ENCODE measurements at places on chromosomes 1 and 21.
A peak's percentile ranks its signal among the peaks of the same experiment; 100 is the strongest.

DNA sequence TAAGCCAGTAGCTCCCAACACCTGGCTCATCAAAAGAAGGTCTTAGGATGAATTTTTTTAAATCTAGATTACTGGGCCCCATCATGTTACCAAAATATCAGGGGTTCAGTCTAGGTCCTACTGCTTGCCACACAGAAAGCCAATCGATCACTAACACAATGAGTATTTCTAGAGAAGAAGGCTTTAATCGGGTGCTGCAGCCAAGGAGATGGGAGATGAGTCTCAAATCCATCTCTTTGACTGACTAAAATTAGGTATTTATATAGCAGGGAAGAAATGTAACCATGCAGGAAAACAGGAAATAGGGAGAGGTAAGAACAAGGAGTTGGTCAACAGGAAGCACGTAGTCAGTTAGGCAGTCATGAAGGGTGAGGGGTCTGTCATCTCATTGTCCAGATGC lies 288.2 kb downstream of the CEP170 start:
- DNase-seq, result no peak

DNA sequence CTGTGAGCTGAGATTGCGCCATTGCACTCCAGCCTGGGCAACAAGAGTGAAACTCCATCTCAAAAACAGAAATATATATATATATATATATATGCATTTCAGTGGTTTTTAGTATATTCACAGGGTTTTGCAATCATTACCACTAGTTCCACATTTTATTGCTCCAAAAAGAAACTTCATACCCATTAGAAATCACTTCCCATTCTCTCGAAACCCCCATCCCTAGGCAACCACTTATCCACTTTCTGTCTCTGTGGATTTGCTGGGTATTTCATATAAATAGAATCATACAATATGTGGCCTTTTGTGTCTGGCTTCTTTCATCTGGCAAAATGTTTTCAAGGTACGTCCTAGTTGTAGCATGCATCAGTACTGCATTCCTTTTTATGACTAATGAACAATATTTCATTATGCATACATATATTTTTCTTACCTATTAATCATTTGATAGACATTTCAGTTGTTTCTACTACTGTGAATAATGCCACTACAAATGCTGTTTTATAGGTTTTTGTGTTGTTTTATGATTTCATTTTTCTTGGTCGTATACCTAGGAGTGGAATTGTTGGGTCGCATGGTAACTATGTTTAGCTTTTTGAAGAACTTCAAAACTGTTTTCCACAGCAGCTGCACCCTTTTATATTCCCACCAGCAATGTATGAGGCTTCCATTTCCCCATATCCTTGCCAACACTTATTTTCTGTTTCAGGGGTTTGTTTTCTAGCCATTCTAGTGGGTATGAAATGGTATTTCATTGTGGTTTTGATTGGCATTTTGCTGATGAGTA lies 95.9 kb downstream of the PHTF1 start:
- no peak for DNase-seq

DNA sequence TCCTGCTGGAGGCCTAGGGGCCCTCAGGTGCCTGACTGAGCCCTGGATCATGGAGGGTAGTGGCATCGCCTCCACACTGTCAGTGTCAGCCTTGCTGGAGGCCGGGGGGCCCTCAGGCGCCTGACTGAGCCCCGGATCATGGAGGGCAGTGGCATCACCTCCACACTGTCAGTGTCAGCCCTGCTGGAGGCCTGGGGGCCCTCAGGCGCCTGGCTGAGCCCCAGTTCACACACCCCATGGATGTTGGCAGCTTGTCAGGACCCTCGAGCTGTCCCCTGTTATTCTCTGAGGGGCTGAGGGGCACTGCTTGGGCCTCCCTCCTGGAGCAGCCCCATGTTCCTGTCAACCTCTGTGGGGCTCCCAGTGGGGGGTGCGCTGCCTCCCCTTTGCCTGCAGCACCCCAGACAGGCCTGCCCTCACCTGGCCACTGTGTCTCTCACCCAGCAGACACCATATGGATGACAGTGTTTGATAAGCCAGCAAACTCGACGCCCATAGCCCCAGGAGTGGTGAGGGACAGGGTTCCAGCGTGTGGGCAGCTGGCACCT lies 197.6 kb downstream of the LIPI start:
- DNase-seq, result no peak

GRCh38 chr1:203567596-203567995 lies 59.0 kb upstream of the ATP2B4 start:
- no peak for DNase-seq

- no peak for DNase-seq
These were observed 1.5 kb downstream of the SNX27 start for GRCh38 chr1:151613282-151613780.

- DNase-seq, result no peak
These were observed 125.9 kb downstream of the HFM1 start for GRCh38 chr1:91278754-91279153.

DNA sequence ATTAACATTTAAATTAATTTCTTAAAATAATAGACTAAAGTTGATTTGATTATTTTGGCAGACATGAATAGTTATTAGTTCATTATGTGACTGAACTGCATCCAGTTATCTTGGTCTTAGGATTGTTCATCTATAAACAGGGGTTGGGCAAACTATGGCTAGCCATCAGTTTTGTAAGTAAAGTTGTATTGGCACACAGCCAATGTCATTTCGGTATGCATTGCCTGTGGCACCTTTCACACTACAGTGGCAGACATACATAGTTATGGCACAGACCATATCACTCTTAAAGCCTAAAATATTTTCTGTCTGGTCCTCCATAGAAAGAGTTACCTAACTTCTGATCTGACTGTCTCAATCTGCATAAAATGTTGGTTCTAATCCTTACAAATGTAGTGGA lies 27.2 kb downstream of the ADGRL2 start:
- no peak for DNase-seq

DNA sequence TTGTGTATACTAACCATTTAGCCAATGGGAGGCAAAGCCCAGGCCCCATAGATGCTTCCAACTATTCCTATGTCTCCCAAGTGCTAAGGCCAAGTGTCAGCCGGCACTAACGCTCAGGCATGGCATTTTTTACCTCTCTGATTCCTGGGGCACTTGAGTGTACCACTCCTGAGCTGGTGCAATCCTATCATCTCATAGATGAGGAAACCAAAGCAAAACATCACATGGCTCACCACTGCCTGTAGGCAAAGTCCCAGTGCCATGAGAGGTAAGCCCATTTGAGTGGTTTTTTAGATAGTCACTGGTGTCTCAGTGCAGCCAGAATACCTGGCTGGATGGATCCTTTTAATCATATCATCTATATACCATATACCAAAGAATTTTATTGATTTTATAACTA lies 8.0 kb upstream of the CCN1 start:
- no peak for DNase-seq

GRCh38 chr1:172940174-172940855 lies 110.4 kb downstream of the TNFSF18 start:
- DNase-seq, result no peak

- DNase-seq, result no peak
These were observed 11.6 kb downstream of the AHDC1 start for GRCh38 chr1:27592232-27592930.

GRCh38 chr1:184385865-184386311 lies 941 bp upstream of the C1orf21 start:
- no peak for DNase-seq

- DNase-seq, result no peak
These were observed 34.5 kb upstream of the USP25 start for GRCh38 chr21:15695241-15695640.

DNA sequence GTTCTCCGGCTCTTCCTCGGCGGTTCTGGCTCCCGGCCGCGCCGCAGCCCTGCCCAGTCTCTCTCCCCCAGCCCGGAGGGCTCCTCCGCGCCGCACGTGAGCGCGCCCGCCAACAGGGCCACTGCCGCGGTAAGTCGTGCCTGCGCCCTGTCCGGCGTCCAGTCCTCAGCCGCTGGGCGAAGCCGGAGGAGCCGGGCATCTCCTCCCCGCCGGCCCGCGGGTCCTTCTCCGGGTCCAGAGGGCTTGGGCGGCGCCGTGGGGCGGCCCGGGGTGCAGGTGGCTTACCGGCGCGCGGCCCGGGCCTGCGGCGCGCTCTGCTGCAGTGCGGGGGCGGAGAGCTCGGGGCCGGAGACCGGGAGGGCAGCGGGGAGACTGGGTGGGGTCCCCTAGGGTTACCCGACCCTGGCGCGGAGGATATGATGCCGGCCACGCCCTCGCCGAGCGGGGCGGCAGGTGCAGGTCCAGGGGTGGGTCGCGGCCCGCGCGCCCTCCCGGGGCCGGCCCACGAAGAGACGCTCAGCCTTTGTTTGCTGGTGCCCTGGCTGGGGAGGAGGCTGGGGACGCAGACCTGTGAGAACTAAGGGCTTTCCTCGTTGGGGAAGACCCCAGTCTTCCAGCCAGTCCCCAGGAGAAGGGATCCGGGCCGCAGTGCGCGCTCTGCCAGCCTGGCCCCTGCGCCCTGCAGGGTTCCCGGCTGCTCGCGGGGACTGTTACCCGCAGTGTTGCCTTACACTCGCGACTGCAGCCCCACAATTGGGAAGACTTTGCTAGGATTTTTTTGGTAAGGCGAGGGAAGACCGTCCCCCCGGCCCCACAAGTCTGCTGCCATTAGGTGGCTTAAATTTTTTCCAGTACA lies at the start of gene DOP1B:
DOP1B (plus strand) TSS at position 10 of the 856 bp plus-strand sequence. CDS start 7,910 bp downstream, outside the sequence.
- DNase-seq, result peak; percentile 48

DNA sequence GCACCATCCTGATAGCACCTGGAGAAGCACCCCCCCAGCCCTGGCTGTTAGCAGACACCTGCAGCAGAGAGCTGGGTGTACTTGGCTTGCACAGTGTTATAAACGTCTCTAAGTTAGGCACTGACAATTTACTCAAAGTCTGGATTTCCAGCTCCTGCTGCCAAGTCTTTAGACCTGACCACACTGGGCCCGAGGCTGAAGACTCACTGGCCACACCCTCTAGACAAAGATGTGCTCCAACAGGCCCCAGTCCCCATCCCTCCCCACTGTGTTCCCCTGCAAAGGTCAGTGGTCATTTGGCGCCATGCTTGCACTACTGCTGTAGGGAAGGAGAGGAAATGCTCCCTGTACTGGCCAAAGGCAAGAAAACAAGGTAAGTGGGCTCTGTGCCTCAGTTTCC lies 31.1 kb downstream of the PADI6 start:
- DNase-seq, result no peak

DNA sequence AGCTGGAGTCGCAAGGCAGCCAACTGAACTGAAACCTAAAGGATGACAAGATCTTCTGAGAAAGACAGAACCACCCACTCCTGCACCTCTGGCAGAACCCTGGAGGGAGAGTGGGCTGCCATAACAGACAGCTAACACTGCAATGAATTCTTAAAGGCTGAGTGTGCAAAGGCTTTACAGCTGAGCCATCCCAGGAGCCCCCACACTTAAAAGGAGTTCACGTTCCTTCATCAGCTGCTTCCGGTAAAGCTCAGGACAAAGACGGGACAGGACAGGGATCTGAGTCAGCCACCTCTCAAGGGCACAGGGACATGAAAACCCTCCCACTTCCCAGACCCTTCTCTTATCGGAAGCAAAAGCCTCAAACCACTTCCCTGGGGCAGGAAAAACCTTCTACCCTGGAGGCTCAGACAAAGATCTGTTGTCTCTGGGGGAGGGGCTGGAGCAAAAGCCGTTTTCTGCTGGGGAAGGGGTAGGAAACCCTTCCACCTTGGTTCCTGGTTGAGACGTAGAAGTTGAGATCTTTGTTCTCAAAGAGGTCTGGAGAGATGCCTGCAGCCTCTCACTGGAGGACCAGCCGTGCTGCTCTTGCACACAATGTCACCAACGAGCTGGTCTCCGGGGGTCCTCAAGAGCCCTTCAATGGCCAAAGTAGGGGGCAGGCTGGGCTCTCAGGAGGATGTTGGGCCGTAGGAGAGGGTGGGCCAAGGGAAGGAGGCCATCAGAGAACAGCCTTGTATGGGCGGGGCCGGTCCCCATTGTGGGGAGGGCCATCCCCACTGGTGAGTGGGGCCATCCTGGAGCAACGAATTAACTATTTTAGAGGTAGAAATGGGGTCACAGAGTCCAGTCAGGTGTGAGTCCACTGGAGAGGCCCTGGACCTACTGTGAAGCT lies 452.4 kb downstream of the PTPRU start:
- peak; percentile 54 for DNase-seq

DNA sequence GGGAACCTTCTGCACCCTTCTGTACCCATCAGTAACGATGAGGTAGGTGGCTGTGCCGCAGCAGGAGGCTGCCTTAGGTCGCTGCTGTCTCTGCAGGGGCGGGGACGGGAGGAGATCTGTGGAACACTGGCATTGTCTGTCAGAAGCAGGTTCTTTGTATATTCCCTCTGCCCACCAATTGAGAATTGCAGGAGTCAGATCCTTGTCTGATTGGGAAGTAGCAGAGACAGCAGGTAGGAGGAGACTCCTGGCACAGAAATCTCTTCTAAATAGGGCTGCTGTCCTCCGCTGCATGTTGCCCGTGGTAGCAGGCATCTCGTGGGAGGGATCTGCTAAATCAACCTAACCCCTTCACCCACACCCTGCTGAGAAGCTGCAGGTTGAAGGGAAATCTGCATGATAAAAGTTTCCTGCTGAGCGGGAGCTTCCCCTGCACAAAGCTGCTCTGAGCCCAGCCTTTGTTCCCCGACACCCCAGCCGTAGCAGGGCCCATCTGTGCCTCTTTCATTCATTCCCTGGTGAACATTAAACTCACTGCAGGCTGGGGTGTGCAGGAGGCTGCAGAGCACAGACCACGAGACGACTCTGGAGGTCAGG lies 15.9 kb downstream of the SARS1 start:
- DNase-seq, result no peak

DNA sequence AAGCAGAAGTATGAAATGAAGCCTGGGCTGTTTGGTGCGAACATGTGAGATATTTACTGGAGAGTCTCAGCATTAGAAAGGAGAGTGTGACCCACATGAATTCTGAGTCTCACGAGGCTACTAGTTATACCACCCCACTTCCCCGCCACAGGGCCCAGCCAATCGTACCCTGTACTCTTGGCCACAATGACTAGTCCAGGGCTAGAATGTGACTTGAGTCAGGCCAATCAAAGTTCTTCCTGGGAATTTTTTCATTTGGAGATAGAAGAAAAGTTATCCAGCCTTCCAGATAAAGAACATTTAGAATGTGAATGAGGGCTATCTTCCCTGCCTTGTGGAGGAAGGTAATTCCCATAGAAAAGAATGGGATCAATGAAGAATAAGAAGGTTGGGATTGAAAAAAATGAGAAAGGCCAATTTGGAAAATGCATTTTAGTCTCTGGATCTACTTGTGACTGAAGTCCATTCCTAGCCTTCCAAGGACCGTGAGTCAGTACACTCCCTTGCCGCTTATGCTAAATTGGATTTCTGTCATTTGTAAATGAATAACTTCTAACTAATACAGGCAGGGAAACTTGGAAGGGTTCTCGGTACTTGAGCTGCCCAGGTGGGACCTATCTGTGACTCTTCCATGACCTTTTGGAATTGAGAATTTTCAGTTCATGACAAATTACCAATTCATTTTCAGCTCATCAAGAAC lies 12.3 kb upstream of the RIMKLA start:
- no peak for DNase-seq

GRCh38 chr21:43890042-43890441 lies 25.0 kb downstream of the AGPAT3 start:
- DNase-seq, result no peak

DNA sequence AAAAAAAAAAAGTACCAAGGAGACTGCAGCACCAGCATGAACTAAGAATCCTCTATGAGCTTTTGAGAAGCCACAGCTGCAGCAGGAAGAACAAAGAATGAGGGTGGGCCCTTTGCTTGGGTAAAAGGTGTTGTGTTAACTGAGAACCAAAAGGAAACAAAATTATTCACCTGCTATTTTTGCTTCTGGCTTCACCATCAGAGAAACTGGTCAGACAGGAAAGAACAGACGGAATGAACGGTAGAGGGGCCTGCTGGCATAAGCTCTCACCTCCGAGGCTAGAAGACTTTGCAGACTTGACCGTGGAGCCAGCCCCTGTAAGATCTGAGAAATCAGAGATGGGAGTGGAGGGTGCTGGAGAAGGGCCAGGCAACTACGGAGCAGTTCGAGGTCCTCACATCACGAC lies 27.6 kb downstream of the IL10RB start:
- DNase-seq, result no peak
